ENCODE measurements at places on chromosomes 1 and 21.

- no peak for DNase-seq
Measured at GRCh38 chr1:163655565-163655964, 333.8 kb downstream of the NUF2 start.

DNA sequence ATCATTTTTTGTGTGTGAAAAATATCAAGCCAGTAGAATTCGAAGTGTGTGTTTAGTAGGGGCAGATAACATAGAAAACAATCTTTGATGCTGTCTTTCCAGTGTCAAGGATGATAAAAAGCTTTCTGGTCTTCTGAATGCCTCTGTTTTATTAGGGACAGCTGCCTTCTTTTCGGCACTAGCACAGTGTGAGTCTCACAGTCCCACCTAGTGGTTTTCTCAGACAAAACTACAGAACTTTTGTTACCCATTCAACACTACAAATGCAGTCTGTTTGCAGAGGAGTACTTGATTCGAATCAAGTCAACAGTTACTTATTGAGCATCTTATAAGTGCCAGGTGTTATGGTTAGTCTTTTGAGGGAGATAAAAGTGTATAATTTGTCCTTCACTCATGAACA lies 30.6 kb upstream of the MCOLN3 start:
- DNase-seq: no peak

DNA sequence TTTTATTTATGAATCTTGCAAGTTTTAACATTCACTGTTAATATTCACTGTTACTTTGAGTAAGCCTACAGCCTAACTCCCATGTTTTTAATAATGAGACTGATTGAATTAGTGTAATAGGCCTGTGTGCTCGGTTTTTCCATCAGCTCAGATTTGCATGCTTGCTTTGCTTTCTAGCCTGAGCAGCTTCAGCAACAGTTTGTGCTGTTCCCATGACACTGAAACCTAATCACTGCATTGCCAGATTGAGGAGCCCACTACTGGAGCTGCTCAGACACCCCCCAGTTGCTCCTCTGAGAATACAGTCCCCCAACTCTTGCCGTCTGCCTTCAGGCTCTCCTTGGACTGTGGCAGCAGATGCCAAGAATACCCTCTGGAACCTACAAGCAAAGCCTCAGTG lies 695.4 kb downstream of the BRINP3 start:
- no peak for DNase-seq

DNA sequence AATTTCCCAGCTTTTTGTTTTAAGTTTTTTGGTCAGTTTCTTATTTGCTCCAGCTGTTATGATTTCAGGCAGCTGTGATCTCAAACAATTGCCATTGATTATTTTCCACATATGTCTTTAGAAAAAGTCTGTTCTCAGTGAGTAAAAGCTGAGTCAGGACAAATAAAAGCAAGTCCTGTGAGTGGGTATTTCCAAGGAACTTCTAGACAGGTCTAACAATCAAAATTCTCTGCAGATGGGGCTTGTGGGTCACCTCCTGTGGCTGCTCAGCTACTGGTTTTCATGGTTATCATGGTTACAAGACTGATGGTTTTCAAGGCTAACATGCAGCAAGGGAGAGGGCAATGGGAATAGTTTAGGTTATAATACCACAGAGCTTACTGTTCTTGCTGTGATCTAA lies 585.7 kb downstream of the LMO4 start:
- no peak for DNase-seq

- DNase-seq: no peak
Measured at GRCh38 chr1:162498496-162498810, 835 bp downstream of the UHMK1 start.

DNA sequence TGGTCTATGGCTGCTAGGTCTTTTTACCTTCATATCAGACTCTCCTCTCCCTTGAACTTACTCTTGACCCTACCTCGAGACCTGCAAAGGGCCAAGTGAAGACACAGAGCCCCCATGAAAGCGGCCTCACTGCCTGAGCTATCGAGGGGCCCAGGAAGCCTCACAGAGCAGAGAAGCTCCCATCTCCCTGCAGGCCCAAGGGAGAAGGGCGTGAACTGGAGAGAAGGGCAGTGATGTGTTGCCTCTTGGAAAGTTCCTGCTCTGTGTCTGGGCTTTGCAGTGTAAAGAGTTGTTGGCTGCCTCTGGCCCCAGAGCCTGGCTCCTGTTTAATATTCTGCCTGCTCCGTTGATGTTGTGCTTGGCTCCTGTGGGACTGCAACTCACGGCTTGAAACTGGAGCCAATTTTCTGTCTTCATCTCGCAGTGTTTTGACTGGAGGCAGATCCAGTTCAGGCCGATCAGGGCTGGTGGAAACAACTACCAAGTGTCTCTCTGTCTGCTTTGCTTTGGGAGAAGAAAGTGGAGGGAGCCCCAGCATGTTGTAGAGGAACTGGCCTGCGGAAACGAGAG lies 4.3 kb downstream of the SERTAD4 start:
- DNase-seq: no peak

GRCh38 chr1:95542936-95543335 lies 308.9 kb downstream of the RWDD3 start:
- DNase-seq: no peak

DNA sequence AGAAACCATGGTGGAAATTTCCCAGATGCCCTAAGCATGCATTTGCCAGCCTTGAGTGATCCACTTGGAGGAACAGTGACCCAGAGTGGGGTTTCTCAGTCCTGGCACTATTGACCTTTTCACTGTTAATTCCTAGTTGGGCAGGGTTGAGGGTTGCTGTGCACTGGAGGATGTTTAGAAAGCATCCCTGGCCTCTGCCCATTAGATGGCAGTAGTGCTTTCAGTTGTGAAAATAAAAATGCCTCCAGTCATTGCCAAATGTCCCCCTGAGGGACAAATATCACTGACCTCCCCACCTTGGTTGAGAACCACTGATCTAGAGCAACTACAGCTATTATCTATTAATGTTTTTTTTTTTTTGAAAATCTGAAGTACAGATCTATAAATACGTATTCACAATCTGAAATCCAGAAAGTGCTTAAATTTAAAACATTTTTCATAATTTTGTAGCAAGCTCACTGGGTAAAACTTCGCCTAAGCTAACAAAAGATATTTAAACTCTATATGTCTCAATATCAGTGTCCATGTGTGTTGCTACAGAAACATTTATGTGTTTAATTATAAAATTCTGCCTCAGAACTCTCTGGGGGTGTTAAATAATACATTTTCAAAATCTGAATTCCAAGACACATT lies 27.3 kb downstream of the F3 start:
- no peak for DNase-seq

GRCh38 chr1:37602750-37603694 lies 7.3 kb upstream of the GNL2 start:
- DNase-seq: no peak

DNA sequence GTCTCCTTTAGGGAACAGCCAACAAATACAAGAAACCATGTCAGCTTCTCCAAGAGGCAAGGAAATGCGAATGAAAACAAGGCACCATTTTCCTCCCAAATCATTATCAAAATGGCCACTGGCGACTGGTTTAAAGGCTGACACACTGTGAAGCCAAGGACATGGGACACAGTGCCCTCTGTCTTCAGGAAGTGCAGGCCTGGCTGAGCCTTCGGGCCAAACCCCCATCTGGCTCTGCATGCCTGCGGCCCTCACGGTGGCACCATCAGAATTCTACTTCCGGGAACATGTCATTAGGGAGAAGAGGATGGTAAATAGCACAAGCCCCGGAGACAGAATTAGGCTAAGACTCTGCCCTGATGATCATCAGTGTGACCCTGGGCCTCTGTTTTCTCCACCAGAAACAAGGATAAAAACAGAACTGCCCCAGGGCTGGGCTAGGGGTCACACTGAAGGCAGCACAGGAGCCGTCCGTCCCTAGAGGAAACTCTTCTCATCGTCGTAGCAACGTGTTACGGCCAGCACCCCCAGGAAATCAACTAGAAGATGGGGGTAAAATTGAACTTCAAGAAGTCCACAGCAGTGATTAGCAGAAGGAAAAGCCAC lies 103.5 kb downstream of the NPHP4 start:
- DNase-seq: no peak

DNA sequence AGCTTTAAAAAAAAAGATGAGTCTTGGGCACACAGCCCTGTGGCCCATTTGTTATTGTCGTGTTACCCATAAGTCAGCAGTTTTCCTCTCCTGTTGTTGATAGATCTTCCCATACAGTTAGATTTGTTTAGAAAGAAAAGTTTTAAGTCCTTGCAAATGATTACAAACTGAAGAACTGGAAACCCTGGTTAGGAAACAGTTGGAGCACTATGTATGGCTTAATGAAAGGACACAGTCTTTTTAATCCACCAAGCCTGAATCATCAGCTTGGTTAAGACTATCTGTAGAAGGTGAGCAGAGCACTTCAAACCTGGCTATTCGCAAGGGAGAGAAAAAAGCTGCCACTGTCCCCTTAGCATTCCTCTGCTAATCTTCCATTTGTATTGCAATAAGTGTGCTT lies 241.0 kb downstream of the DISC1 start:
- DNase-seq: no peak

DNA sequence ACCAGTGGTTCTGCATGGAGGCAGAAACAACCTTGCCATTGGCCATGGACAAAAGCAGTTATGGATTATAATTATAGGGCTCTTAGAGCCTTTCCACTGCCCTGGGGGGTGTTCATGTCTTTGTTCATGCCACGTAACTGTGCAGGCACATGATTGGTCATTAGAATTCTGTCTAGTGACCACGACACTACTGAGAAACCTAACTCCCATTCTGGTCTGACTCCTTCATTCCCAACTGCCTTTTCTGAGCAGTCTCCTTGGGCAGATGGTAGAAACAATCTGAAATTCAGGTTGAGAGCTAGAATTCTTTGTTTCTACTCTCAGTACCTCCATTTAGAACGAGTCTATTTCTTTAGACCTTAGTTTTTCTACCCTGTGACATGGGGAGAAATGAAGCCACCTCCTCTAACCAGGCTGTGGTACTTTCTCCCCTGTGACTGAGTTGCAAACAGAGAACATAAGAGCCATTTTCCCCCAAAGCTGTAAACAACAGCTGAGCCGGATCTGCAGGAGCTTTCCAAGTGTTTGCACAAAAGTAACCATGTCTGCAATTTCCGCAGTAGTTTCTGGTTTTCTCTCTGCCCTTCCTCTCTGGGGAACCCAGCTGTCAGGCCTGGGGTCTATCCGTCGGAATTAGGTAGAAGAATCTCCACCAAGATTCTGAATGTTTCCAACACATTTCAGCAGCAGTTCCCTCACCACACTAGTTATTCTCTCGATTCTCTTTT lies 37.7 kb upstream of the IPO9 start:
- no peak for DNase-seq

DNA sequence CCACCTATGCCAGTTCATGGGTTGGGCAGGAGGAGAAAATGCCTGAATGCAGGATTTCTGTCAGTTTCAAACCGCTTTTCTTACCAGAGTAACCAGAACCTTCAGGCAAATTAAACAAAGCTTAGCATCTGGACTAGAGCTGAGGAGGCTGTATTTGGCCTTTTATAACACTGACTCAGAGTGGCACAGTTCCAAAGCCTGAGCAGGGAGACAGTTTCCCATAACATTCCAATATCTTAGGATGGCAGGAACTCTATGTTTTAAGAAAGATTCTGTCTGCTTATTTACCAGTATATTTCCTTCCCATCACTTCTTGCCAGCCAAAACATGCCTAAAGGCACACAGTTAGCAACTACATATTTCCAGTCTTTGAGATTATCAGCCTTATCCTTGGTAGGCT lies 46.8 kb downstream of the UBR4 start:
- no peak for DNase-seq

- DNase-seq: no peak
Measured at GRCh38 chr1:204712708-204713430, 27.3 kb upstream of the LRRN2 start.

DNA sequence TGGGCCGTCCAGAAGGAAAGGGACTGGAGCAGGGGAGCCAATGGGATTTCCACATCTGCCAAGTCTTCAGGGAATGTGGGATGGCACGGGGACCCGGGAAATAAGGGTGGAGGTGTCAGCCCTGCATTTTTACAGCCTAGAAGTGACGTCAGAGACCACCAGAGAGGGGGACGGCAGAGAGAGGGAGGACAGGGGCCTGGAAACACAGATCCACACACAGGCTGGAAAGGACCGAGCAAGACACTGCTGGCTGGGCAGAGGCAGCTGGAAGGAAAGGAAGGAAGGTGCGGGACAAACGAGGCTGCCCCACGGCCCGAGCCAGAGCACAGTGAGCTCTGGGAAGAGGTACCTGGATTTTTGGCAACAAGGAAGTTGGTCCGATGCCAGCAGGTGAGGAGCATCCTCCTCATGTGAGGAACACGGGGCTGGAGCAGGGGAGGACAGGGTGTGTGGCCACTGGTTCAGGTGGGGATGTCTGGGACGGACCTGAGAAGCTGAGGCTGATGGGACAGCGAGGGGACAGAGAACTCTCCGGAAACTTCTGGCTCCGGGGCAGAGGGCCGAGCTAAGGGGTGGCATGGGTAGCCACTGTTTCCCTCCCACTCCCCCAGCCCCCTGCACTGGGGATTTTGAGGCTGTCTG lies 138.3 kb downstream of the PGBD5 start:
- no peak for DNase-seq

DNA sequence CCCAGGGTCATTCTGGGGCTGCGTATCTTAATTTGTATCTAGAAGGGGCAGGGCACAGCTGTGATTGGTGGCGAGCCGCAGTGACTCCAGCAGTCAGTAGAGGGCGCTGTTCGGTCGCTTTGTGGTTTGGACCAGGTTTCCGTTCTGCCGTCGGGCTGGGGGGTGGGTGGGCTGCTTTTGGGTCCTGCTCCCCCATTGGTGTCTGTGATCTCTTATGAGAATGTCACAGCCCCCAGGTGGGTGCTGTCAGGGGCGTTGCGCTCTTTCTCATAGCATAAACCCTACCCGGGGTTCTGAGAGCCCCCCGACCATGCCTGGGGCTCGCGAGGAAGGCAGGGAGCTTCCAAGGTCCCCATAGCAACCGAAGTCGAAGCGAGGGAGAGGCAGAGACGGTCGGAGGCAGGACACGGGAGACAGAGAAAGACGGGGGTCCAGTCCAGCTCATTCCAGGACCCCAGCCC lies 5.4 kb downstream of the TFF3 start:
- DNase-seq: no peak

- no peak for DNase-seq
Measured at GRCh38 chr1:34156739-34157138, 8.3 kb downstream of the CSMD2 start.

DNA sequence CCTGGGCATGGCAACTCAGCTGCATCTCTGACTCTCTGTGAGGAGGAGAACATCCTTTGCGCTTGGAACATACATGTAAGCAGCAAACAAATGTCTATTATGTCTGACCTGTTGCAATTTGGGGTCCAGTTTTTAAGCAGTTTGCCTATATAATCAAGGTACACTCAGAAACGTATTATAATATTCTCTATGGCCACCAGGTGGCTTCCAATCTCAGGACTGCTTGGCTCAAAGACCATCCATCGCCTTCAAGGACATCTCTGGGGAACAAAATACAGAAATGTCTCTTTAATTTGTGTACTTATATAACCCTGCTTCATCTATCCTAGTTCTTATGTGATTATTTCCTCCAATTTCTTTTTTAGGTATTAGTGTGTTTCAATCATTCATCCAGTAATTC lies 227.2 kb downstream of the OLFM3 start:
- no peak for DNase-seq

GRCh38 chr1:44707112-44707881 lies 23.7 kb downstream of the RNU5D-1 start:
- DNase-seq: peak; percentile 92

GRCh38 chr1:184010788-184011187 lies 26.7 kb downstream of the COLGALT2 start:
- no peak for DNase-seq

Data from kidney epithelial cell (primary cell).